Mesendoderm (in vitro differentiated cells): ENCODE measurements at places on chromosomes 2 and 18.

DNA sequence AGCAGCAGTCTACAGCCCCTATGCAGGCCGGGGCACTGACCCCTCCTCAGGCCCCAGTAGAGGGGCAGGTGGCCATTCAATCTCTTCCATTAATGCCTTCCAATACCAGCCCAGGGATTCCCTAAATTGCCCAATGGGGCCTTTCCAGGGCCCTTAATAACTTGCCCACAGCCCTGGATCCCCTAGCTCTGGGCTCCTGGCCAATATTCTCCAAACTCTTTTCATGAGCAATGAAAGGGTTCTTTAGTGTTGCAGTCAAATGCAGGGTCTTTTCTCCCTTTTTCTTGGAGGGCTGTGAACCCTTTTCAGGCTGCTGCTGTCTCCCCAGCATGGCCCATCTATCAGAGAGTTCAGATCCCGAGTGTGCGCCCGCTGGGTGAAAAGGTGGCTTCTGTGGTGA, 41.3 kb upstream of the SLC1A4 start:
- no peak for DNase-seq

DNA sequence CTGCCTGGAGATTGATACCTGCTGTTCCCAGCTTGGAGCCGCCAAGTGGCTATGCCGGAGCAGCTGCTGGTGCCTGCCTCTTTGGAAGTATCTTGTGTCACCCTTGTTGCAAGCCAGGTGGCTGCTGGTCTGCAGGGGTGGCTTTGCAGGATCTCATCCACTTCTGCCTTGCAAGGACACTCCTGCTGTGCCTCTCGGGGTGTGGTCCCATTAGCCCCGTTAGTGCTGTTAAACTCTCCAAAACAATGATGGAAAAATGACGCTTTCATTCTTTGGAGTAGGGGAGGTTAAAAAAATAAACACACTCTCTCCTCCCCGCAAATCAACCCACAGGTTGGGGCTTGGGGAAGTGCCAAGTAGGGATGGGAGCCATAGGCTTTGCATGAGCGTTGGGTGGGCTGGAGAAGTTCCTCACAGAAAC, 352.8 kb downstream of the RNF144A start:
- no peak for DNase-seq

DNA sequence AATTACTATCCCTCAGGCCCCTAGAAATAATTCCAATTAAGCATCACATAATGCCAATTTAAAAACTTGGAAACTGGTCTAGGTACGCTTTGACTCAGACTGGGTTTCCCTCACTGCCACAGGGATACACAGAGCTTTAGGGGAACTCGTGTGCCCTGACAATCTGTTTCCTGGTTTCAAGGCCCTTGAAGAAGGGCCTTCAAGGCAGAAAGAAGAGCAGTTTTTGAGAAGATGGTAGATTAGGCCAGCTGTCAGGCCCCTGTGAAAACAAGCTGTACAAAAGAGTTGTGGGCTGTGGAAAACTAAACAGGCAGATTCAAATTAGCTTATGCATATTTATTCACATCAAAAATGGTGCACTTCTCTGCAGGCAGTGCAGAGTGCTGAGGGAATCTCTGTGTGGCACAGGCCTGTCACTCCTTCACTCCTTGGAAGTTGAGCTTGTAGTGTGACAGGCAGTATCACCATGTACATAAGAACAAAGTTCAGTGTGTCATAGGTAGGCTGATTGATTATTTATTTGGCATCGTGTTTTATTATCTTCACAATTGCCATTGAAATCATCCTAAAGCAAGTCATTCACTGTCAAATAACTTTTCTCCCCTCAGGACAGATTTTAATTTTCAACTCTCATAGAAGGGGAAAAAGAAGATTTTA, 614.4 kb upstream of the GYPC start:
- DNase-seq, result no peak

GRCh38 chr2:62505109-62505749, 766 bp downstream of the TMEM17 start:
- DNase-seq, result no peak

DNA sequence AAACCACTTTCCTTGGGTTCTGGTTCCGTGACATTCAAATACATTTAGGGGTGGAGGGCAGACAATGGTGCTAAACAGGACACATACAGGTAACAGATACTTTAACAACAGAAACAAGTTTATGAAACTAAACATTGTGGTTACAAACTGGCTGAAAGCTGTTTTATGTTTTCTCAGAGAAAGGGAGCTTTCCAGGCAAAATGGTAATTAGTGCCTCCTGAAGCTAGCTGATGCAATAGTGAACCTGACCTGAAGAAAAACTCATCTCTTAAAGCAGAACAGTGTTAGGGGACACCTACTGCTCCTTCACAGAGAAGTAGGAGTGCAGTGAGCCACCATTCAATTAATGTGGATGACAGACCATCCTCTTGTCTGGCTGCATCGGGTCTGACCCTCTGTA, 138.9 kb downstream of the CCDC148 start:
- DNase-seq, result peak; percentile 25

DNA sequence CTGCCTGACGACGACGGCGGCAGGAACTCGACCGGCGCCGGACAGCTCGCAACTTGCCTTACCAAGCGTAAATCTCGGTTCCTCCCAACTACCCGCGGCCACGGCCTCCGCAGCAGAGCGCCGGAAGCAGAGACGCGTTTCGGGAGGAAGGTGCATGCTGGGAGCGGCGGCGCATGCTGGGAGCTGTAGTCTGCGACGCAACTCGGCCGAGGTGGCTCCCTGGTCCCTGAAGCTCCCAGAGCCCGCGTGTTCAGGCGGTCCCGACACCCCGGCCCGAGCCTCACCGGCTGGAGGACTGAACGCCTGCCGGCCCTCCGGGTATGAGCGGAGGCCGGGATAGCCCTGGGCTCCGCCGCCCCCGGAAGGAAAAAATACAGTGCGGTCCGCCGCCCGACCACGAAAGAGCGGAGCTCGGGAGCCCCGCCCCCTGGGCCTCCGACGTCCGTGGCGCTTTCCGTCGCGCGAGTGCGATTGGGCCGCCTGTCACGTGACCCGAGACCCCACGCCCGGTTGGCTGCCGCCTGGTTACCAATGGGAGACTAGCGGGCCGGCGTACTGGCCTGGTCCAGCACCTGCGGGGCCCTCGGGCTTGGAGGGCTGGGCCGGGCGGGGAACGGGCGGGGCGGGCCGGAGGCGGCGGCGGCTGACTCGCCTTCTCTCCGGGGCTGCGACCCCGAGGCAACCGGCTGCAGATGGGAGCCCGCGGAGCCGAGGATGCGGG, at the start of gene CAPN10:
TSS of gene CAPN10 (plus strand) at position 537 of the 721 bp plus-strand sequence. CDS start at position 715, 178 bp downstream.
- DNase-seq, result peak; percentile 97

GRCh38 chr2:196213252-196213980, 42.0 kb upstream of the STK17B start:
- DNase-seq, result no peak

DNA sequence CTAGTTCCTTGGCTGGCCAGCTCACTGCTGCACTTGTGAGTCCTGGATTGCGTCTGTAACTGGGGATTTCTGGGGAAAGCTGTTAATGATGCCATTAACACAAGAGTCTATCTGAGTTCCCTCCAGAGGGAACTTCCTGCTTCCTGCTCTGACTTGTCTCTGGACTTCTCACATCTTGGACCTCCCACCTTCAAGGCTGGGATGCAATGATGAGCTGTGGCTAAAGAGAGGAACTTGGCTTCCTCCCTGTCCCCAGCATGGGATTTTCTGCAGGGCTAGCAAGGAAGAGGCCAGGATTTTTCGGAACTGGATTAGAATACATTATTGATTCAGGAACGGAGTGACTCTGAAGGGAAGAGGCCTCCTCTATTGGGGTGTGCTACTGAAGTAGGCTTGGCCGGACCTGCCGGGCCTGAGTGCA, 155.5 kb downstream of the CLIP4 start:
- peak; percentile 93 for DNase-seq

GRCh38 chr2:181988154-181988924, 2.7 kb downstream of the PPP1R1C start:
- DNase-seq, result peak; percentile 33

GRCh38 chr18:49560624-49561288, 1.1 kb upstream of the LIPG start:
- peak; percentile 52 for DNase-seq

DNA sequence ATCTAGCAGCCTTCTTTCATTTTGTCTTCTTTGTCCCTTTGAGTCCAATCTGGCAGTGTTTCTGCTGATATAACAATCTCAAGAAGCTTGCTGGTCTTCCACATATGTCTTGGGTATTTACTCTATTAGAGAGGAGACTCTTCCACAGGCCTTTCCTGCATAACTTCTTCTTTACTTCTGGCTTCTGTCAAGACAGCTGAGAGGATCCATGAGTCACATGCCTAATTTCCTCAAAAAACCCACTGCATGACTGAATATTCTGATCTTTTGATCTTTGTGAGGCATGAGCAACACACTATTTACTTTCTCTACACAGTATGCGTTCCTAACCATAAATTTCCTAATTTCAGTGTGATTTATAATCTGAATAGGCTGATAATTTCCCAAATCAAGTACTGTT, 5.1 kb upstream of the DCC start:
- DNase-seq, result no peak

DNA sequence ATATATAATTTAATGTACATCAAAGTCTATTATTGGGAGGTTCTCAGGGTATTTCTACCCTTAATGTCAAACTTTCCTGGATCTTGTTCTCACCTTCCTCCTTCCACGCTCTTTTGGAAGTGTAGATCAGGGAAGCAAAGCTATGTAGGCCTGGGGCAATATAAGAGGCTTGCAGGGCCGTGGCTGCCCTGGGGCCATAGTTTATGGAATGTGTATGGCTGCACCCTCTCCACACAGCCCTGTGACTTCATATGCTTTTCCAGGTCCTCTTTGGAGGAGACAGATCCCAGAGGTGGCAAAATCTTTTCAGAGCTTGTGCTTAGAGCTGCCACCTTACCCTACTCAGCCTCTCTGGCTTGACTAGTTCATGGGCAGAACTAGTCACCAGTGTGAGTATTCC, 82.9 kb downstream of the PLB1 start:
- no peak for DNase-seq

GRCh38 chr2:240439698-240440151, 4.3 kb downstream of the GPC1 start:
- no peak for DNase-seq

- no peak for DNase-seq
Observed at GRCh38 chr2:43100883-43101662, 125.3 kb downstream of the ZFP36L2 start.

DNA sequence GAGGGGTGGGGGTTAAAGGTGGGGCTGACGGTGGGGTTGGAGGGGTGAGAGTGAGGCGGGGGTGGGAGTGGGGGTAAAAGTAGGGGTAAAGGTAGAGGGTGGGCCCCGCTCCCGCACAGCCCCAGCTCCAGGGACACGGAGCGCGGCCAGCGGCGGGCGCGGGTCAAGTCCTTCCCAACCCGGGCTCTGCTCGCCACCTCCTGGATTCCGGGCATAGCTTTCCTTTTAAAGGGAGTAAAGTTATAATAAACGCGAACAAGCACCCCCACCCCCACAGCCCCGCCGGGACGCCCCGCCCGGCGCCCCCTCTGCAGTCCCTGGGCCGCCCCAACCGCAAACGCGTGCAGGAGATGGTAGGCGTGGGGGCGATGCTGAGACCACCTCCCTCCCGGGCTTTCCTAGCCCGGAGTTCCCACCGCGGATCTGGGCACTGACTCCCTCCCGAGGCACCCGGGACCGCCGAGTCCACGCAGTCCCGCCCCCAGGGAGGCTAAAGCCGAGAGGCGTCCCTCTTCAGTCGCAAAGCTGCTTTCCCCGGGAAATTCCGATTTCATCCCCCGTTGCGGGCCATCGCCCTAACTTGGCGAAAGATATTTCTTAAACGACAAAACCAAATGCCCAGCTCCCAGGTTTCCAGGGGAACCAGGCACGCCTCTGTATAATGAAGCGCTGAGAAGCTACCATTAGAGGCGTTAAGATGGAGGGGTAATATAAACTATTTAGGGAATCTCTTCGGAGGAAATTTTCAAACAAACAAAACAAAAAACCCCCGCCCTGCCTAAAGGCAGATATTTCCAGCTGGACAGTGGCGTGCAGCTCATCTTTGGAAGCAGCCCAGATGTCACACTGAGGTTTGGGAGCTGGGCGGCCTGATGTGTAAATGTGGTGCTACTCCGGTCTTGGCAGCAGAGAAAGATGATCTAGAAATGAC, at the start of gene LIMS2:
TSS of gene LIMS2 (minus strand) at position 200 of the 931 bp plus-strand sequence. CDS start 506 bp downstream, outside the sequence.
- peak; percentile 50 for DNase-seq

DNA sequence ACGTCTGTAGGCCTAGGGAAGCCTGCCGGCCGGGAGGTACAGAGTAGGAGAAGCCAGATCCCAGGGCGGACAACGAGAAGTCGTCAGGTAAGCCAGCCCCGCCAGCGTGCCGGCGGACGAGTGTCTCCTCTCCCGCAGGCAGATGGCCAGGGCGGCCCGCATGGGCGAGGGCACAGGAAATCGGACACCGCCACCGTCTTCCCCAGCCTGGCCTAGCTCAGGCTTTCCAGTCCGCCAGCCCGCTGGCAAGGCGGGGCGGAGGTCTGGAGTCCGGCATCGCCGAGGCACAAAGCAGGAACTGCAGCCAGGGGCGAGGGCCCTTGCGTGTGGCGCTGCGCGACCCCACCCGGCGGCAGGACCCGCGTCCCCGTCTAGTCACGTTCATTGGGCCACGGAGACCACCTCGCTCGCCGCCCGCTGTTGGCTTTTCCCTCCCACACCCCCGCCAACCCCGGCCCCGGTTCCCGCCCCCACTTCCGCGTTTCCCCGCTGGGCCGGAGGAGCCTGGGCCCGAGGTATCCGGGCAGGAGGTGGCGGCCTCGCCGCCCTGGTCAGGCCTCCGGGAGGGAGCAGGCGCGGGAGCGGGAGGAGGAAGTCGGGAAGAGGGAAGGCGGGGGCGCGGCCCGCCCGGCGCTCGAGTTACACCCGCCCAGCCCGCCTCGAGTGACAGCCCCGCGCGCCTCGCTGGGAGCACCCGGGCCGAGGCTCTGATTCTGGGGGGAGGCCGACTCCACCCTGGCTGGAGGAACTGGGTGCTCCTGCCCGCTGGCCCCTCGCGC, at the start of gene GPD2:
TSS of gene GPD2 (plus strand) at position 662 of the 779 bp plus-strand sequence. CDS start 39,727 bp downstream, outside the sequence.
- DNase-seq, result peak; percentile 96
